ENCODE measurements at places on chromosomes 6 and 20. TPM values are rescaled to one million over a fixed set of nuclear protein-coding genes. Genes with fewer than 3 reads are reported as not detected.

Gene NELFE
- total RNA-seq, result 94.7 TPM

Gene CAP2
- 0.48 TPM for total RNA-seq

Gene TSBP1
- not detected for total RNA-seq

Gene CST7
- total RNA-seq, result not detected

Gene SCAF8
- total RNA-seq, result 35.1 TPM

Gene PLEKHG1
- 30.7 TPM for total RNA-seq

Gene HDGFL1
- not detected for total RNA-seq

Gene CRISP3
- total RNA-seq, result not detected

Gene KCNQ5
- under 0.01 TPM for total RNA-seq

Gene CASS4
- under 0.01 TPM for total RNA-seq

Gene UNC5CL
- not detected for total RNA-seq

Gene SLC17A1
- not detected for total RNA-seq

Gene FGD2
- not detected for total RNA-seq

Gene FAM83B
- not detected for total RNA-seq

Gene GJA10
- total RNA-seq, result not detected

Gene TINAG
- not detected for total RNA-seq
